ENCODE measurements at places on chromosomes 1 and 21.

DNA sequence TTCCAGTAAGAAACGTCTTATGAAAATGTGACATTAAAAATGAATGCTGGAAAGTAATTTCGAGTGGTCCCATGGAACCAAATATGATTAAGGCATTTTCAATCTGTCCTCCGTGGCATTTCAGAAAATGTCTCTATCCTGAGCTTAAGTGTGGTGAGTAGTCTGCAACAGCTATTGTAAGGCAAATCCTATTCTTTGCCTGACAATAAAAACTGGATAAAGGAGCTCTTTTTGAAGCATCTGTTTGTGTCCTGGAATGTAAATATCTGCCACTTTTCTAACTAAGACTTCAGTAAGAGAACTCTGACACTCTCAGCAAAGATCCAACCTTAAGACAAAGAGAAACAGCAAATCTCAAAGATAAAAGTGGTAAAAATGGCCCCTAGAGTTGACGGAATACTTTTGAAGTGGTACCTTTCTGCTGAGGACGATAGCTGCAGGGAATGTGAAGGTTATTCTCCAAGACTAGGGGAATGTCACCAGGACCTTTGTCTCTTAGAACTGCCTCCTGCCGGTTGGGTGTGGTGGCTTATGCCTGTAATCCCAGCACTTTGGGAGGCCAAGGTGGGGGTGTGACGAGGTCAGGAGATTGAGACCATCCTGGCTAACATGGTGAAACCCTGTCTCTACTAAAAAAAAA, 486.7 kb upstream of the ZP4 start:
- DNase-seq, result no peak

DNA sequence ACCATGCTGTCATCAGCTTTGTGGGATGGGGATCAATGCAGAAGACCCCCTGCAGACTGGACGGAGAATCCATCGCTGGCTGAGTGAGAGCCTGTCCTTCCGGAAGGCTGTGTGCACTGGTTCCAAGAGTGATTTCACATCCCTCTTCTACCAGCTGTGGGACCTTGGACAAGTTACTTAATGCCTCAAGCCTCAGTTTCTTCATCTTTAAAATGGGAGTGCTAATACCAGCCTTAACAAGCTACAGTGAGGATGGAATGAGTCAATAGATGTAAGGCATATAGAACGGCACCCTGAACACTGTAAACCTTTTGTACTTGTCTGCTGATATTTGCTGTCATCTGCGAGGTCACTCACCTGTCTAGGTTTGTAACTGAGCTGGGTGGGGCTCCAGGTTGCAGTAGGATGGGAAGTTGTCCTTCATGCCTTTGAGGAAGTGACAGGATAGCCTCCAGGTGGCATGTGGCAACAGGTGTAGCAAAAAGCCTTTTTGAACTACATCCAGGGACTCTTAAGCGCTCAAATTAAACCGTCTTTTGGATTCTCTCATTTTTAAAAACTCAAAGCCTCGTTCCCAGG, 27.5 kb downstream of the TMEM51 start:
- DNase-seq, result no peak

DNA sequence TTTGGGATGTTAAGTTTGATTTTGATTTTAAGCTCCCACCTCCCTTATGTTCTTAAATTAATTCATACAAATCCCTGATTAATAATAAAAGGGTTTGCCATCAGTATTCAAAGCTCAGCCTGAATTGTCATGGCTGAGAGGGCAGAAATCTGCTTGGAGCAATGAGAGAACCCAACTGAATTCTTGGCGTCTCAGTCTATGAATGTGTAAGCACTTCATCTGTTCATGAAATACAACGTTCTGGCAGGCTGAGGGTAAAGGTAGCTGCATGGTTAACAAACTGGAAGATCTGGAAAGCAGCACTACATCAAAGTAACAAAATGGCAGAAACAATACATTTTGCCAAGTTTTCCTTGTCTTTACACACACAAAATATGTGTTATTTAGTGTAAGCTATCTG, 95.3 kb downstream of the ACBD6 start:
- DNase-seq, result no peak

- no peak for DNase-seq
Measured at GRCh38 chr1:212862111-212862690, 4.1 kb downstream of the FLVCR1 start.

GRCh38 chr1:175514387-175514953, 228.9 kb downstream of the TNR start:
- no peak for DNase-seq

- no peak for DNase-seq
Measured at GRCh38 chr1:41810446-41810845, 108.3 kb downstream of the HIVEP3 start.

DNA sequence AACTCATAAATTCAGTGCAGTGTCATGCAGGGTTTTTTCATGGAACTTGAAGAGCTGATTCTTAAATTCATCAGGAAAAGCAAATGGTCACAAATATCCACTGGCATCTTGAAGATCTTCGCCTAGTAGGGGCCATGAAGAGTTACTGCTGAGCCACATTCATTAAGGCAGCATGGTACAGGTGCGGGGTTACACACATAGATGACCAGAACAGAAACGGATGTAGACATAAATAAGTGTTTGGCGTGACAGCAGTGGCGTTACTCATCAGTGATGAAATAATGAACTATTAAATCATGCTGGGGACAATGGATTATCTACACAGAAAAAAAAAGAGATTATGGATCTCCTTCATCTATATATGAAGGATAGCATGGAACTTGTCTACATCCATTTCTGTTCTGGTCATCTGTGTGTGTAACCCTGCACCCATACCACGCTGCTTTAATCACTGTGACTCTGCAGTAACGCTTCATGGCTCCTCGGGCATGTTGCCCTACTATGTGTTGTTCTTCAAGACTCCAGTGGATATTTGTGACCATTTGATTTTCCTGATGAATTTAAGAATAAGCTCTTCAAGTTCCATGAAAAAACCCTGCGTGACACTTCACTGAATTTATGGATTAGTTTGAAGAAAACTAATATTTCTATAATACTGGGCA, 161.3 kb downstream of the GALNT2 start:
- no peak for DNase-seq

- DNase-seq, result no peak
Measured at GRCh38 chr1:12600880-12601633, 17.0 kb downstream of the DHRS3 start.

- peak; percentile 76 for DNase-seq
Measured at GRCh38 chr1:27858072-27858948, 14.0 kb upstream of the THEMIS2 start.

Measured in activated CD4-positive, CD25-positive, alpha-beta regulatory T cell treated with anti-CD3 and anti-CD28 coated beads, Interleukin-2, amount 50 U/mL, for 16 hours (primary cell).